Osteoblast (primary cell): ENCODE measurements at places on chromosomes 4 and X. TPM values are rescaled to one million over a fixed set of nuclear protein-coding genes. Genes with fewer than 3 reads are reported as not detected.

GRCh38 chr4:79512363-79512762 lies 104.3 kb upstream of the GK2 start:
- no peak for DNase-seq

- DNase-seq: no peak
Measured at GRCh38 chr4:167779280-167779679, 313.1 kb upstream of the ANXA10 start.

DNA sequence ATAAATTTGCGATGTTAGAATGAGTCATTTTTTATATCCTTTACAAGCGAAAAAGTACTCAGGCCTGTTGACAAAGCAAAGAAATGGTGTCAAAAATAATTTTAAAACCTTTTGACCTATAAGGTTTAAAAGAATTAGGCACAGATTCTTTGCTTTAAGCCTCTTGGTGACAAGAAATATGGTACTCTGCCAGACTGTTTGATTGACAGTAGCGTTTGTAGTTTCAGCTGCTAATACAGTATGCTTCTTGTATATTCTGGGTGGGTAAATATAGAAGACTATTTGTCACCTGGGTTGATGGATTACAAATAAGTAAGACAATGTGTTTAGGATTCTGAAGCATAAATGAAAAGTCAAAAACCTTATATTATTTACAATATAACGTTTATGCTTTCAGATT lies 193.1 kb upstream of the PITX2 start:
- DNase-seq: no peak

DNA sequence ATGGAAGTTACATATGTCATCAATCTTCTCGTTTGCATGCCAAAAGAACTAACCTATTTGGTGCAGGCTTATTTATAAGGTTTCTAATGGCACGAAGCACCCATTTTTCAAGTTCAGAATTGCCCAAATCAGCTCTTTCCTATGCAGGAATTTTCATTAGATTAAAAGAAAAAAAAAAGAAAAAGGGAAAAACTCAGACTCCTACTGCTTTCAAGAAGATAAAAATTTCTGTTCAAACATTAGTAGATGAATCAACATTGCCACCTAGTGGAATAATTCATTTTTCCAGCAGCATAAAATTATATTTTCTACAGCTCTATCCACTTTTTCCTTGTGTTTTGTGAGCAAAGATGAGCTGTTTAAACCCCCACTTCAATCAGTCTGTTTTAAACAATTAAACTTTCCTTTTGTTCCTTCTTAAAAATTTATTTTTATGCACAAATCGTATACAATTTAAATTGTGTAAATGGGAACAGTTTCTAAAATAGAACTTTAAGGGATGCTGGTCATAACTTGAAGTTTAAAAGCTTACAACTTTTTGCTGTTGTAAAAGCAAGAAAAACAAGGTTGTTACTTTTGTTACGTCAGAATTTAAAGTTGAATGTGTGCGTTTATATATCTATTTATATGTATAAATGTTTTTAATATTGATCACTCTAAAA lies 309.9 kb downstream of the ARAP2 start:
- no peak for DNase-seq

- DNase-seq: no peak
Measured at GRCh38 chr4:42643685-42644084, 13.2 kb downstream of the ATP8A1 start.

- DNase-seq: no peak
Measured at GRCh38 chr4:28385801-28386200, 1525.2 kb downstream of the STIM2 start.

PARM1 gene
- under 0.01 TPM in 1 of 2 replicates, not detected in the other for total RNA-seq

PABPC1L2B gene
- not detected in 2 replicates for total RNA-seq
